ENCODE measurements at places on chromosomes 7 and 10. TPM values are rescaled to one million over a fixed set of nuclear protein-coding genes. Genes with fewer than 3 reads are reported as not detected.

- no peak for DNase-seq
- H3K27me3 ChIP-seq = no peaks in the 10 kb centered on the region
- H3K36me3 ChIP-seq = peaks cover 1% of the 10 kb centered on the region
- peaks cover 21% of the 10 kb centered on the region for H3K4me1 ChIP-seq
- H3K4me3 ChIP-seq = no peak overlapping the region
Observed at GRCh38 chr10:17123961-17124360, 5.7 kb downstream of the CUBN start.

DNA sequence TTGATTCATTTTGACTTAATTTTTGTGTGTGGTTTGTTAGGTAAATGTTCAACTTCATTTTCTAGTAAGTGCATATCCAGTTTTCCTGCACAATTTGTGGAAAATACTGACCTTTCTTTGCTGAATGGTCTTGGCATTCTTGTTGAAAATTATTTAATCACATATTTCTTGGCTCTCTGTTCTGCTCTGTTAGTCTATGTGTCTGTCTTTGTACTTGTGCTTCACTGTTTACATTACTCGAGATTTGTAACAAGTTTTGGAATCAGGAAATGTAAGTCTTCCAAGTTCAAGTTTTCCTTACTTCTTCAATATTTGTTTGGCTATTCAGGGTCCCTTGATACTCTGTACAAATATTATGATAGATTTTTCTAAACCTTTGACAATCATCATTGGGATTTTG, 838.2 kb upstream of the POM121L12 start:
- H3K4me3 ChIP-seq = no peak overlapping the region
- no peaks in the 10 kb centered on the region for H3K4me1 ChIP-seq
- H3K36me3 ChIP-seq = no peaks in the 10 kb centered on the region
- H3K27ac ChIP-seq = no peak overlapping the region
- no peak for DNase-seq

- H3K4me3 ChIP-seq = no peak overlapping the region
- no peaks in the 10 kb centered on the region for H3K36me3 ChIP-seq
- H3K27me3 ChIP-seq = peaks cover 57% of the 10 kb centered on the region
- no peaks in the 10 kb centered on the region for H3K4me1 ChIP-seq
- no peak for DNase-seq
Observed at GRCh38 chr10:101113890-101114403, 17.2 kb upstream of the TLX1 start.

GRCh38 chr10:133087679-133088178, at the start of gene ADGRA1:
Gene ADGRA1 (plus strand): TSS chr10:133087924. CDS start chr10:133088910, 986 bp downstream.
- H3K4me3 ChIP-seq = no peak within 1 kb of the TSS
- no peaks in the 10 kb centered on the region for H3K36me3 ChIP-seq
- H3K4me1 ChIP-seq = peaks cover 2% of the 10 kb centered on the region
- no peak within 1 kb of the TSS for H3K27ac ChIP-seq
- no peak for DNase-seq

- H3K36me3 ChIP-seq = no peaks in the 10 kb centered on the region
- no peaks in the 10 kb centered on the region for H3K4me1 ChIP-seq
- DNase-seq = no peak
- H3K27me3 ChIP-seq = peaks cover 2% of the 10 kb centered on the region
- H3K4me3 ChIP-seq = no peak overlapping the region
Observed at GRCh38 chr7:115319541-115319940, 397.6 kb downstream of the MDFIC start.

- H3K4me3 ChIP-seq = no peak within 1 kb of the TSS
- H3K4me1 ChIP-seq = peaks cover 2% of the 10 kb centered on the region
- no peak within 1 kb of the TSS for H3K27ac ChIP-seq
- H3K27me3 ChIP-seq = peaks cover 58% of the 10 kb centered on the region
Observed at GRCh38 chr7:139523199-139523941, at the start of gene CLEC2L. Gene CLEC2L (plus strand): TSS chr7:139523685. CDS start chr7:139523928, 243 bp downstream.

DNA sequence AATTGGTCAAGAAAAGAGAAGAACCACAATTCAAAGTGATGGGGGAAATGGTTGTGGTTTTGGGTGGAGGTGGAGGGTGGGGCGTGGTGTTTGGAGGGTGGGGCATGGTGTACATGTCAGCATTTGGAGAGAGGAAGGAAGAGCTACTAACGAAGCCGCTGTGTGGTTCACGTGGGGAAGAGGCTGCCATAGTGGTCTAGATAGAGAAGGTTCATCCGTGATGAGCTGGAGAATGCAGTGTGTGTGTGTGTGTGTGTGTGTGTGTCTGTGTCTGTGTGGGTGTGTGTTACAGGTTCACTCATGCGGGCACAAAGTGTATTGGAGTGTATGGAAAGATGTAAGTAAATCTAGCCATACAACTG, 6.1 kb upstream of the VCL start:
- no peak overlapping the region for H3K4me3 ChIP-seq
- H3K27me3 ChIP-seq = no peaks in the 10 kb centered on the region
- peak; percentile 97 for DNase-seq
- H3K36me3 ChIP-seq = peaks cover 3% of the 10 kb centered on the region

DNA sequence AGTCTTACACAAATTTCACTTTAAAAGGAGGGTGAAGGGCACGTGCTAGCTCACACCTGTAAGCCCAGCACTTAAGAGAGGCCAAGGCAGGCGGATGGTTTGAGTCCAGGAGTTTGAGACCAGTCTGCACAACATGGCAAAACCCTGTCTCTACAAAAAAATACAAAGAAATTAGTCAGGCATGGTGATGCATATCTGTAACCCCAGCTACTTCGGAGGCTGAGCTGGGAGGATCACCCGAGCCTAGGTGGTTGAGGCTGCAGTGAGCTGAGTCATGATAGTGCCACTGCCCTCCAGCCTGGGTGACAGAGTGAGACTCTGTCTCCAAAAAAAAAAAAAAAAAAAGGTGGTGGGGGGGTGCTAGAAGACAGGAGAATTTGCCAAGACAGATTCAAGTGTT, 237.3 kb upstream of the KLF14 start:
- peak overlapping the region; percentile 88 for H3K27ac ChIP-seq
- DNase-seq = peak; percentile 85
- H3K4me1 ChIP-seq = peaks cover 77% of the 10 kb centered on the region
- peak overlapping the region; percentile 51 for H3K4me3 ChIP-seq
- no peaks in the 10 kb centered on the region for H3K27me3 ChIP-seq
- peaks cover 50% of the 10 kb centered on the region for H3K36me3 ChIP-seq

FAM25A gene
- total RNA-seq = not detected

TNS3 gene
- total RNA-seq = 0.23 TPM

CH25H gene
- total RNA-seq = not detected

Data from activated CD8-positive, alpha-beta memory T cell treated with anti-CD3 and anti-CD28 coated beads, Interleukin-2, amount 10 ng/mL, durations not matched to agents 7 days and 5 days (primary cell).